T follicular helper cell (primary cell): ENCODE measurements at places on chromosomes 7 and 10.

DNA sequence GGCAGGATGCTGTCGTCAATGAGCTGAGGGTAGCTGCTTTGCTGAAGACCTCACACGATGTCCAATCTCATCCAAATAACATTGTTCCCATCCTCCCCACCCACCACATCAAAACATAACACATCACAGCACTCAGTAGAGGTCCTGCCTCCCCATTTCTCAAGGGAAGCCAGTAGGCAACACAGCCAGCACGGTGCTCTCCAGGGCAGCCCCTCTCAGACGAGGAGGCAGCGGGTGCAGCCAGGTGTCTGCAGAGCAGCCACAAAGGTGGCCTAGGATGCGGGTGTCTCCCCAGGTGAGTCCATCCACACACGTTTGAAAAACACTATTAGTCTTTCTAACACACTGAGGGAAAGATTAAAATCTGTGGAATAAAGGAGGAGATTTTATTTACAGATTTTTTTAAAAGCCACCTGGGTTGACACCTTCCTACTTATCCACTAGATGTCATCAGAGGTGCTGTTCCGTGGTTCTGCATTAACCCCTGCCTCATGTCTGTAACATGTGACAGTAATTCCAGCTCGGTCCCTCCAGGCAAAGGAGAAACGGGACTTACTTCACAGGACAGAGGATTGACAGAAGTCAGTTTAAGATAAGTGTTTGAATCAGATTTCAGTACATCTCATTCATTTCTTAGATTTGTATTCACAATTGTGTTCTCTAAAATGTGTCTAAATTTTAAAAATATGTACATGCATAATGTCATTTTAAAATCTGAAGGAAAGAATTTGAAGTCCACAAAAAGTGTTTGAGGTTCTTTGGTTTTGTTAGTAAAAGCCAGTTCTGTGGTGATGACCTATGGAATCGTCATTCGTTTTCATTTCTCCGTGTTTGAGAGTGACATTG, 68.0 kb downstream of the LANCL2 start:
- no peak for DNase-seq

DNA sequence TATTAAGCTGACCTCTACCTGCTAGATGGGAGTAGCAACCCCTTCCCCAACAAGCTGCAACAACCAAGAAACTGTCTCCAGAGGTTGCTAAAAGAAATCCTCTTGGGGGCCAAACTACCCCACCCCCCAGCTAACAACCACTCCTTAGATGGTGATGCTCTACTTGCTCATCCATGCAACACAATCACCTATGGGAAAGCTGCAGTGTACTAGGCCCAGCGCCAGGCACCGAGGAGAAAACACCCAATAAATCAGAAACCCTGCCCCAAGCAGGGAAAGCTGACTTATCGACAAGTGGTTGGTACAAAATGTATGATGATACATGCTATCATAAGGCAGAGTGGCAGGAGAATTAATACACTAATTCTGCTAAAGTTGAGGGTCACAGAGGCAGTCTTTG, 17.3 kb downstream of the SLC25A13 start:
- DNase-seq: no peak

DNA sequence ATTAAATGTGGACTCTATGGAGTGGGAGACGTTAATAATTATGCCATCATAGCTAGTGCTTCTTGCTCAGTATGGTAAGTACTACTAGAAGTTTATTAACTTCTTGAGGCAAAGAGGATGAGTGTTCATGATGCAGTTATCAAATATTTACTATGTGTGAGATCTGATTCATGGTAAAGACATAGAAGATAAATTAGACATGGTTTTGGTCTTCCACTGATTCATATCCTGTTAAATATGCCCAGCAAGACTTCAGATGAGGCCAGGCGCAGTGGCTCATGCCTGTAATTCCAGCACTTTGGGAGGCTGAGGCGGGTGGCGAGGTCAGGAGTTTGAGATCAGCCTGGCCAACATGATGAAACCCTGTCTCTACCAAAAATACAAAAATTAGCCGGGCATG, 547.1 kb upstream of the ANKRD30A start:
- no peak for DNase-seq

DNA sequence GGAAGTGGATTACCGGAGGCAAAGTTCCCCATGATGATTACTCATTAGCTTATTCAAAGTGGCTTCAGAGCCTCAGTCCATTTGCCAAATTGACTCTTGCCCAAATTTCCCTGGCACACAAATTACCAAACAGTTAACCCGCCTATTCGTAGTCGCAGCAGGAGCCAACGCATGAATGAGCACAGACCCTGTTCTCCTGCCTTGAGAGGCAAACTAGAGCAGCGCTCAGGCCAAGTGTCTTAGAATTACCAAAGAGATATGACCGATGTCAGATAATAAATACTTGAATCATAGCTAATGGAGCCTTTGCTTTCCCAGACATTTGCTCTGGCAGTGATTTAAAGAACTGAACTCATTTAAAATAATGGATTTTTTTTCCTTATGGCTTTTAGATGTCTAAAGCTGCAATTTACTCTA, 64.9 kb downstream of the CTTNBP2 start:
- no peak for DNase-seq

- DNase-seq: no peak
Measured at GRCh38 chr10:32627183-32627582, 181.2 kb downstream of the CCDC7 start.

- DNase-seq: no peak
Measured at GRCh38 chr7:16204953-16205352, 216.4 kb downstream of the CRPPA start.

- DNase-seq: no peak
Measured at GRCh38 chr10:3702056-3702546, 82.9 kb downstream of the KLF6 start.

DNA sequence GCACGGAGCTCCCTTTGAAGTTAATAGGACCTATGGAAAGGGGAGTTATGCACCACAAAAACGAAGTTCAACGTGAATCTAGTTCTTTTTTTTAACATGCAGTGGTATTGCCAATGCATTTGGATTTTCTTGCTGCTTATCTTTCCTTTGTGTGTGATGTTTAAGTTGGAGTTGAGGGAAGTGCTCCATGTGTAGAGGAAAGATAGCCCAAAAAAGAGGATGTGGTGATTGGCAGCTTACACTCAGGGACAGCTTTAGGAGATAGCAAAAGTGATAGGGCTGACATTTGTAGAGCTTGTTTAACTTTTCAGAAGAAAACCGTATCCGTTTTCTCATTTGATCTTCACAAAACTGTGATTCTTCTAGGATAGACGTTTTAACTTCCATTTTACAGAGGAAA, 101.3 kb downstream of the MDFIC start:
- no peak for DNase-seq

DNA sequence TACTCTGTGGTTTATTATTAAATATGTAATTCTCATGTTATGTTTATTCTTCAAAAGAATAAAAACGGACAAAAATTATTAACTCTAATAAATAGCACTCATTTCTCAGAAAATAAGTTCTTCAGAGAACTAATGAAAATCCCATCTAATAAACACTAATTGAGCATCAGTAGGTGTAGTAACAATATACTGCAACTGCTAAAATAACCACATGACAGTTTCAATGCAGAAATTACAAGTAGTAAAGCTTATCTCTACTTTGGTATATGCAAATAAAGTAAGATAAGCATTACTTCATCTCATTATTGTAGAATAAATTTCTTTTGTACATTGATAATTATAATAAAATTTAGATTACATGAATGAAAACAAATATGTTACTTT, 56.4 kb upstream of the DKK1 start:
- DNase-seq: no peak

DNA sequence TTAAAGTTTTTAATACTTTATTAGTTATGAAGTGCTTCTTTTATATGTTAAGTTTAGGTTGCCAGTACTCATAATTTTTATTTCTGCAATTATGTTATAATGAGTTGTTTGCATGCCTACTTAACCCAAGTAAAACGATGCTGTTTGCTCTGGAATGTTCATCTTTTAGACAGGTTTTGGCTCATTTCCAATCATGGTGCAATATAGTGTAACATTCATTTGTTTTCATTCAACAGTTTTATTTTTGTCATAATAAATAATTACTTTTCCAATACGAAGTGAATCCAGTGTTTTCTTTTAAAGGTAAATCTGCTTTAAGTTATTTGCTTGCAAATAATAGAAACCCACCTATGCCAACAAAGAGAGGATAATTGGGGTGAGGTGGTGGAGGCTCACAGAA, 22.1 kb downstream of the ARL5B start:
- no peak for DNase-seq

GRCh38 chr7:81949306-81949705, 179.5 kb upstream of the HGF start:
- no peak for DNase-seq

GRCh38 chr10:92153-92552, 43.1 kb upstream of the TUBB8 start:
- DNase-seq: no peak

- no peak for DNase-seq
Measured at GRCh38 chr10:112851588-112852211, 98.3 kb upstream of the TCF7L2 start.

- no peak for DNase-seq
Measured at GRCh38 chr7:17404006-17404405, 105.6 kb downstream of the AHR start.

GRCh38 chr7:2864204-2864985, 20.3 kb upstream of the GNA12 start:
- no peak for DNase-seq

GRCh38 chr7:47047384-47047783, 534.5 kb downstream of the TNS3 start:
- no peak for DNase-seq

DNA sequence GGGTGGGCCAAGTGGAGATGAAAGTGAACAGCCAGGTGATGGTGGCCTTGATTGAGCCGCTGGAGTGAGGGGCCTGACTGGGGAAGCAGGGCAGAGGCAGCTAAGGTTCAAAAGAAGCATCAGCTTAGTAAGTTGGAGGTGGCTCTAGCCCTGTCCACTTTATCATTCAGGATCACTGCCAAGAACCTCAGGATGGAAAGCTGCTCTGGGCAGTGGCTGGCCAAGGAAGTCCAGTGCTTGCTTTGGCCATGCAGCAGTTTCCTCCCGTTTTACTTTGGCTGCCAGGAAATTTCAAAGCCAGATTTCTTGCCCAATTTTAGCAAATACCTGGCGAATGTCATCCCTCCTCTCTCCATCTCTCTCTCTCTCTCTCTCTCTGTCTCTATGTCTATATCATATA, 384.9 kb downstream of the PLXNA4 start:
- no peak for DNase-seq

DNA sequence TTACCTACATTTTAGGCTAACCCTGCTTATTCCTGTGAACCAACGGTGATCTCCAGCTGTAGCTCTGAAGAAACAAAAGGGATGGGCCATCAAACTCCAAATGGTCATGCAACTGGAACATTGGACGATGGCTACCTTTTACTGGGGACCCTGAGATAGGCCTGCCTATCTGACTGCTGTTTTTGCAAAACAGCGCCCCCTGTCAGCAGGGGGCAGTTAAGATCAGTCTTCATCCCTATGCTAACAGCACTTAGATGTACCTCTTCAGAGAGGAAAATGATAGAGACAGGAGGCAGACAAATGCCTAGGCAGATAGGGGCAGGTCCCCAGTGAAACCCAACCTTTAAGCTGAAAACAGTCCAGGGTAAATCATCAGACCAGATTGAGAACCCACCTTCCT, 1085.4 kb upstream of the SORCS1 start:
- DNase-seq: no peak
